ENCODE measurements at places on chromosomes 3 and 15. TPM values are rescaled to one million over a fixed set of nuclear protein-coding genes. Genes with fewer than 3 reads are reported as not detected.

GRCh38 chr15:26773917-26774316, 1.1 kb upstream of the GABRB3 start:
- no peak for DNase-seq

- DNase-seq = peak; percentile 51
These were observed 1.3 kb downstream of the ACAP2 start for GRCh38 chr3:195441476-195441991.

DNA sequence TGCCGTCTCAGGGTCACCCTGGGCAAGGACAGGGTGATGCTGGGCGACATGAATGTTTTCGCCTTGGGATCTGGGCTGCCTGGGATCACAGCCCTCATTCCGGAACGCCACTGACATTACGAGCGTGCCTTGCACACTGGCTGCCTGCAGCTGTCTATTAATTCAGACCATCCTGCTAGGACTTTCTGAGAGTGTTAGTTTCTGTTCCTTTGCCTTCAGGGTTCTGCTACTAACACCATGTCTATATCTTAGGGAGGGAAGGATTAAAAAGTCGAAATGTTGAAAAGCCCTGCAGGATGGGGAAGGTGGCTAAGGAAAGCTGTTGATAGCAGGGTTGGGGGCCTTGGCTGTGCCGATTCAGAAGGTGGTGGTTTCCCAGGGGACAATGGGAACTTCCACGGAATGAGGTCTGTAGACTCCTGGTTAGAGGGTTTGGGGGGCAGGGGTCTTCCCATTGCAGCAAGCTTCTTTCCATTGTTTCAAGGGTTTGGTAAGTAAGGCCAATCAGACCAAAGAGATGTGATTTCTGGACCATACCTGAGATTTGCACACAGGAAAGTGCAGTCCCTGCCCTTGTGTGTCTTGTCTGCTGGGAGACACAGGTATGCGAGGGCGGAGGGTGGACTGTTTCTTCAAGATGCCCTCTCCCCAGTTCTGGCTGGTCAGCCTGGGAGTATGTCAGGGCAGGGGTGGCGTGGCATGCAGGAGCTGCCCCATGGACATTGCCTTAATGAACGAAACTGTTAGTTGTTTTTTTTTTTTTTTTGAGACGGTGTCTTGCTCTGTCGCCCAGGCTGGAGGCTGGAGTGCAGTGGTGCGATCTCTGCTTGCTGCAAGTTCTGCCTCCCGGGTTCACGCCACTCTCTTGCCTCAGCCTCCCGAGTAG, 50.9 kb downstream of the RGMA start:
- no peak for DNase-seq

PARP9 gene
- 12.2 TPM for total RNA-seq

OXTR gene
- total RNA-seq = 2.8 TPM
